Smooth muscle cell of the brain vasculature (primary cell): ENCODE measurements at places on chromosomes 6 and 20.
A peak's percentile ranks its signal among the peaks of the same experiment; 100 is the strongest.

DNA sequence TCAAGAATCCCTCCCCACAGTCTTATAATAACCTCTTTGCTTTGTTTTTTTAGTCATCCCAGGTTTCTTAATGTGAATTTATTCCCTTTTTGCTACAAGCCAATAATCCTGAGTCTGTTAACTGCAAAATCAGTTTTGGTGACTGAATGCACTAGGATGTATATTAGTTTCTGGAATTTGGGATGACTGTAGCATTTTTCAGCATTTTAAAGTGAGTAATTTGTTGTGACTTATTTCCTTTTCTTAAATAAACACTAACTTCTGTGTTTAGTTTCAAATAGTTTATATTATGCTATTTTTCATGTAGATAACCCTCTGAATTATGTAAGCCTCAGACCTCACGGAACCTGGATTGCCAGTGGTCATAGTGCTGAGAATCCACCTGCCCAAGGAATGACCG is 5.5 kb downstream of the CST1 start:
- DNase-seq = no peak

DNA sequence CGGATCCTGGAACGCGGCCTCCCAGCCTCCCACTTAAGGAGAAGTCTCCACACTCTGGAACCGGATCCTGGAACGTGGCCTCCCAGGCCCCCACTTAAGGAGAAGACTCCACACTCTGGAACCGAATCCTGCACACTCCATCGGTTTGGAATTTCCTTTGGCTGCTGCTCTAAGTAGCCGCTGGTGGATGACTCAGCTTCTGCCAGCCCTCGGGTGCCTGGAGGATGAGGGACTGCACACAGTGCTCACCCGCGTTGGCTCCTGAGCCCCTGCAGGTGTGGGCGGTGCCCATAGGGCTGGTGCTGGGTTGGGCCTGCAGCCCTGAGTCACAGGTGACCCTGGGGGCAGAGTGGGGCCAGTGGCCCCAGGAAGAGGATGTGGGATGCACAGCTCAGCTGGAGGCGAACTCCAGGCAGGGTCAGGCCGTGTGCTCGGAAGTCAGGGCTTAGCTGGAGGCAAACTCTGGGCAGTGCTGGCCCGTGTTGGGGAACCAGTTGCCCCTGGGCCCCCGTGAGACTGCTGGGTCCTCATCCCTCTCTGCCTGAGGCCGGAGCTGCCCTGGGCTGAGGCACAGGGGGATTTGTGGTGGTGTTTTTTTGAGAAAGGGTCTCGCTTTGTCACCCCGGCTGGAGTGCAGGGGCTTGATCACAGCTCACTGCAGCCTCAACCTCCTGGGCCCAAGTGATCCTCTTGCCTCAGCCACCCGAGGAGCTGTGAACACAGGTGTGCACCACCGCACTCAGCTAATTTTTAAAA is 13.9 kb upstream of the TNFRSF6B start:
- peak; percentile 91 for DNase-seq

- no peak for DNase-seq
Observed at GRCh38 chr6:30200551-30201281, 12.5 kb downstream of the TRIM26 start.

DNA sequence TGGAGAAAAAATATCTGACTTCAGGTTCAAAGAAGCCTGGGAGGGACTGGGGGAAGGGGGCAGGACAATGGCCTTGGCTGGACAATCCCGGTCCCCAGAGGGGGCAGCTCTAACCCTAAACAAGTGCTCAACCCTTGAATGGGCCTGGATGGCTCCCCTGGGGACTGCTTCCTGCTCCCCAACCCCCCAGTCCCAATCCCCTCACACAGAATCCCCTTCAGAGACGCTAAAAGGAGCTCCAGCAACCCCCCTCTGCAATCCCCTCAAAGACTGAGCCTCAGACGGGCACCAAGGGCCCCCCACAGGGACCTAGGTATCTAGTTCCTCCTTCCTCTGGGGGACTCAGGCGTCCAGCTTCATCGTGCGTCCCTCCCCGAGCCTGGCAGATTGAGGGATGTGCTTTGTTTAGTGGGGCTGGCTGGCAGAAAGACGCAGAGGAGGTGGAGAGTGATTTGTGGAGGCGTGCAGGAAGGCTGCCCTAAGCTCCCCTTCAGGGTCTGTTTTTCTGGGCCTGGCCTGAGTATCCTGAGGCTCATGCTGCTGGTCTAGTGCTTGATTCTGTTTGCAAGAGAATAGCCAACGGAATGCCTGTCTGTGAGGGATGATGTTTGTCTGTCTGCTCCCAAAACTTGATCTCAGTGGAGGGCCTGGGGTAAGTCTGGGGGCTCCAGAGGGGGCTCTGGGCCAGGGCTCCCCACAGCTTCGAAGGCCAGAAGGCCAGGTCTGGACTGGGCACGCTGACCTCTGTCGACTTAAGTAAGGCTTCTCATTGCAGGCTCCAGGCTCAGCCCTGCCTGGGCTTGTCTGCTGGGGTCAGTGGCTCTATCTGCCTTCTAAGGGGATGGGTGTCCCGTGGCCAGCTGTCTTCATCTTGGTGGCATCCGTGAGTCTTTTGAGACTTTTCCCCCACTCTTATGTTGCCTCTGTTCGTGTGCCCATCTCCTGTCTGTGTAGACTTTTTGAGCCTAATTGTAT is 1.7 kb upstream of the POU5F1 start:
- DNase-seq = no peak

DNA sequence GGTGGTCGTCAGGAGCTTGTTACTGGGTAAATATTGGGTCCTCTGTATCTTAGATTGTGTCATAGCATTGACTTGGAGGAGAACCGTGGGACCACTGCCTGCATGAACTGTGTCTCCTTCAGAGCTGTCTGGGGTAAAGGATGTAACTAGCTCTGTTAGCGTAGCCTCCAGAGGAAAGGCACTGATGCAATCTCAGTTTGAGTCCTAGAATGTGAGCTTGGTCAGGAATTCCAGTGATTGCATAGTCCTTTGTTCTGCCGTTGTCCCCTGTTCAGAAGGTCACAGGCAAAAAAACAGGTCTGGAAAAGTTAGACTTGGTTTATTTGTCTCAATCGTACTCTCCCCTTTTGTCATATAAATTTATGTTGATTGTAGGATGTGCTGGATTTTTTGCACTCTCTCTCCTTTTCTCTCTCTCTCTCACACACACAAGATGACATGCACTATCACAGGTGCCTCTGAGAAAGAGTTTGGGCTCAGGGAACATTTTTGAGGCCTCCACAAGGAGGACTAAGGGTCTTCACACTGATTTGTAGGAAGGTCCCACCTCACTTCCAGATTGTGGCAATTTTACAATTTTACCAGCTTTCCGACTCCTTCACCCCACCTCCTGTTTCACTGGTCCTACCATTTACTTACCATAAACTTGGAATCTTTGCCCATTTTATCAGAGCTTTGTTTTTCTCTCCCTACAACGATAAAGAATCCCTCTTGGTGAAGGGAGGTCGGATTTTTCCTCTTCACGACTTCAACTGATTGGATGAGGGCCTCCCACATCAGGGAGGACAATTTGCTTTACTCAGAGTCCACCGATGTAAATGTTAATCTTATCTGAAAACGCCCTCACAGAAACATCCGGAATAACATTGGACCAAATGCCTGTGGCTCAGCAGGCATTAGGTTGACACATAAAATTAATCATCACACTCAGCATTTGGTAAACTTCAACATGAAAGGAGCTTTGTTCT is 7.0 kb upstream of the DACT2 start:
- no peak for DNase-seq

DNA sequence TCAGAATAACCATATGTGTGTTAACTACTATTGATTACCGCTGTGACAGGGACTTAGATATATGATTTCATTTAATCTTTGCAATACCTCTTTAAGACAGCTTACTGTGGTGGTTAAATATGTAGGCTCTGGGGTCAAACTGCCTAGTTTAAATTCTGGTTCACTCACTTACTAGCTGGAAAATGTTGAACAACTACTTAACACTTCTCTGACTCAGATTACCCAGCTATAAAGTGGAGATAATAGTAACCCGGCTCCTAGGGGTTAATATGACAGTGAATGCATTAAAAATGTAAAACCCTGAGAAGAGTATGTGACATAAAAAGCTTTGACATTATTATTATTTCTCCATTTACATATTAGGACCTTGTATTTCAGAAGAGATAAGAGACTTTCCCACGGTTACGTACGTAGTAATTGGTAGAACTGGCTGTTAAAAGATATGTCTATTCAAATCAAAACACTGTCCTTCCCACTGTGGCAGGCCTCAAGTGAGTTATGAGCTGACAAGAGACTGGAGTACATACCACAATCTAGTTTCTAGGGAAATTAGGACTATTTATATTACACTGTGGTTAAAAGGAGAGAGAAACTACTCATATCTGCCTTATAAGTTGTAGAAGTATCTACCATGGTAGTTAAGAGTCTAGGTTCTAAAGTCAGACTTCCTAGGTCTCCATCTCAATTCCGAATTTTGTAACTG is 4.4 kb upstream of the PLCB1 start:
- DNase-seq = no peak

- no peak for DNase-seq
Observed at GRCh38 chr6:24922170-24922569, 13.6 kb downstream of the RIPOR2 start.

GRCh38 chr6:109632405-109632804 is 58.6 kb downstream of the AK9 start:
- DNase-seq = no peak

- DNase-seq = no peak
Observed at GRCh38 chr20:7728338-7728737, 211.9 kb downstream of the HAO1 start.

DNA sequence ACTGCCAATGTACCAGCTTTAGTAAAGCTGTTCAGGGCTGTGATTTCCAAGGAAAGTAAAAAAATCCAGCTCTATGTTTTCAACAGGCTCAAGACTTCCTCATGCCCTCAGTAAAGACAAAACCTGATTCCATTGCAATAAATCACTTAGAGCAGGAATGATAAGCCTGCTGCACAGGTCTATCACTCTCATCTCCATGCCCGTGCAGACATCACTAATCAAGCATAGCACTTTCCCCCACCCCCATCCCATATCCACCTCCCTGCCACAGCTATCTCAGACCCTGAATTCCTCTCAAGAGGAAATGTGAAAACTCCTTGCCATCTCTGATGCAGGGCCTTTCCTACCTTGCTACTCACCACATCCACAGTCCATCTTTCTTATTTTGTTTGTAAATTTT is 554.9 kb downstream of the MAFB start:
- DNase-seq = no peak

- DNase-seq = no peak
Observed at GRCh38 chr6:27568226-27568897, 95.5 kb upstream of the ZNF184 start.

GRCh38 chr6:167475947-167476346 is 151.1 kb downstream of the TTLL2 start:
- no peak for DNase-seq

DNA sequence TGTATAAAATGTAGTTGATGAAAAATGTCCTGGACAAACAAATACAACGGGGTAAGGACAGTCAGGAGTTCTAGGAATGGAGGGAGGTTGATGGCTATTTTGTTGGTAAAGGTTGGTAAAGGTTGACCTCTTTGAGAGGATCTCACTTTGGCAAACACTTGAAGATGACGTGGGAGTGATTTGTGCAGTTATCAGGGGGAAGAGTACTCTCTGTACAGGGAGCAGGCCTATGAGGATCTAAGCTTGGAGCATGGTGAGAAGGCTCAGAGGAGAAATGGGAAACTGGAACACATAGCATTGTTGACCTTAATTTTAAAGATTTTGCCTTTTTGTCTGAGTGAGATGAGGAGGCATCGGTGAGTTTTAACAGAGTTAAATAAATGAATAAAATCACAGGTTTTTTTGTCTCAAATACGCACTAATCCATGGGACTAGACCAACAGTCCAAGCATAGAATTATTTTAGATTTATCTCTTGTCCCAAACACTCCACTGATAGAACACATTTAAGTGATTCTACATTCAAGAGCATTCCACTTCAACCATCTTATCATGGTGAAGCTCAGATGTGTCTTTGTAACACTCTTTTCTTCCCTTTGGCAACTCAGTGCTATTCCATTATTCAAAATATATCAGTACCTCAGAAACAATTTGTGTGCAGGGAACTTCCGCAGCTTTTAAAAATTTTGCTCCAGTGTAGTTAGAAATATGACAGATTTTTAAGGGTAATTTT is 5.7 kb downstream of the LAMA2 start:
- no peak for DNase-seq

GRCh38 chr20:50398821-50399554 is 111.2 kb upstream of the PTPN1 start:
- no peak for DNase-seq

DNA sequence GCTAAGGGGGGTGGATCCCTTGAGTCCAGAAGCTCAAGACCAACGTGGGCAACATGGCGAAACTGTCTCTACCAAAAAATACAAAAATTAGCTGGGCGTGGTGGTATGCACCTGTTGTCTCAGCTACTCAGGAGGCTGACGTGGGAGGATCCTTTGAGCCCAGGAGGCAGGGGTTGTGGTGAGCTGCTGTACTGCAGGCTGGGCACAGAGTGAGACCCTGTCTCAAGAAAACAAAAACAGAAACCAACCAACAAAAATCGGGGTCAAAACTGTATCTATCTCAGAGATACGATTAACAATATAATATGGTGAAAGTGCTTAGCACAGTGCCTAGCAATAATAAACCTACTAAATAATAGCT is 20.7 kb upstream of the BCAS1 start:
- no peak for DNase-seq

DNA sequence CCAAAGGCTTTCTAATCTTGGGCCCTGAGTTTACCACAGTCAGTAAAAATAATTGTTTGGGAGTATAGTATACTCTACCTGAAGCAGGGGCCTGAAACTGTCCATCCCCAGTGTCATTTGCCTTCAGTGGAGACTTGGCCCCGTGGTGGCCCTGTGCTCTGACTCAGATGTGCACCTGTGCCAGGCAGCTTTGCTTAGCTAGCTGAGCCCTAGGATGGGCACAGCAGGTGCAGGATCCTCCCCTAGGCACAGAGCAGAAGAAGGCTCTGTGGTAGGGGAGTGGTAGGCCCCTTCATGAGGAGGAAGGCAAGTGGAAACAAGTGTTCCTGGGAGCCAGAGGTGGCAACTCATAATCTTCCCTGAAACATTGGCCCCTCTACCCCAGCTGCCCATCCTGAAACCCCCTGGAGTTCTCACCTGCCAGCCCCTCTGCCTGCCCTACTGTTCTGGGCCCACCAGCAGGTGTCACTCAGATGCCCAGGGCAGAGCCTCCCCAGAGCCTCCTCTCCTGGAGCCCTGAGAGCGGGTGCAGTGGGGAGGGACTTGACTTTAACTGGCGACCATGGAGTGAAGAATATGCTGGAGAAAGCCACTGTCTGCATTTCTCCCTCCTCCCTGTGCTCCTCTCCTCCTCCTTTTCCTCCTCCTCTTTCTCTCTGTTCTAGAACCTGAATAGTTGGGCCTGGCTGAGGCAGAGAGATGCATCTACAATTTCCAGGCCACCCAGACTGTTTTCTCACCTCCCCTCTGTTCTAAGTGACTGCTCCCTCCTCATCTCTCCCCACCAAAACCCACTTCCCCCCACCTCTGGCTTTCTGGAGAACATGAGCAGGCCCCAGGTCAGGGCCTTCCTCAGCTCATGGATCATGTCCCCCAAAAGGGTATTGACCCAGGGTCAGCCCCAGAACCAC is 2.9 kb downstream of the CPNE5 start:
- no peak for DNase-seq
